Stimulated activated CD4-positive, alpha-beta T cell treated with anti-CD3 and anti-CD28 coated beads, TNF-alpha, amount 100 ng/mL, for 24 hours (primary cell): ENCODE measurements at places on chromosomes 7 and 10.

DNA sequence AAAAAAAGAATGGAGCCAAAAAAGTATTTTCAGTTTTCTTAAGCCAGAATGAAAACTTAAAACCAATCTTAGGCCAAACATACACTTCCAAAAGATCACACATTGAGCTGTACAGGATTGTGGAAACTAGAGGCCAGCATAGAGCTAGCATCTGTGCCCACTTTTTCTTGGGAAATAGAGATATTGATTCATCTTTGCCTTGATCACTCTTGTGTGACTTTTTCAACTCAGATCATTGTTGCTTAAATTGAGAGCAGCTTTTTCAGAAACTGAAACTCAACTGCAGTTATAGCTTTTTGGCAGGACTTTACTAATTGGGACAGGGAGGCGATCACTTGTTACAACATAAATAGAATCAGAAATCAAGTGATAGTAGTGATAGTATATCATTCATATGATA is 132.2 kb downstream of the PRKG1 start:
- DNase-seq: no peak

GRCh38 chr10:126233182-126234148 is 154.8 kb downstream of the ADAM12 start:
- no peak for DNase-seq

DNA sequence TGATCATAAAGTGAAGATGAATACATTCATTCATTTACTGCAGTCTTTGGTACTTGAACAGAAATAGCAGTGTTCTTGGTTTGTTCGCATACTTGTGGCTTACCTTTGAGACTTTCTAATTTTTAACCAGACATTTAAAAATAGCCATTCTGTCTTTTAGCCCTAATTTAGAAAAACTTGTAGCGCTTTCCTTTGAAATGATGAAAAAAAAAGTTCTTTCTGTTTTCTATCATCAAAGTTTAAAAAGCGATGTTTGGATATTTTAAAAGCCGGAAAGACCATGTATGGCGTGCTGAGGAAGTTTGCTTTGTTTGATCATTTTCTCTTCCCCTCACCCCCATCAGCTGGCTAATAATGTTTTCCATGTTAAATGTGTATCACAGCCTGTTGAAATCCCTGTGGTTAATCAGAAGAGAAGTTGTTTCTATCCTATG is 116.3 kb downstream of the CUX1 start:
- no peak for DNase-seq

- no peak for DNase-seq
These were observed 2.4 kb downstream of the ADCK2 start for GRCh38 chr7:140674899-140675701.

DNA sequence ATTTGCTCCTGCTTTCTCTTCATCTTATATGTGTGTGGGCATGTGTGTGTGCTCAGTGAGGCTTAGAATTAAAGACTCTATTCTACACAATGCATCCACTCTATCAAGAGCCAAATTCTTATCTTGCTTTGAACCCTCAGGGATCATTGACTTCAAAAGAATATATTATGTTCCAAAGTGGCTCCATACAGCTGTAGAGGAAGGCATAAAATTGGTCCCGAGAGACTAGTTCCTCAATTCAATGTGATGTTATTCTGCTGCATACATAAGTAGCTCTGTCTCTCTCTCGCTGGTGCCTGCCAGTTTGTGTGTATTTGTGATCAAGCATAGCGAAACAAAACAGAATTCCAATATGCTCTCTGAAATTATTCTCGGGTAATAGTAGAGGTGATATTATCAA is 997.9 kb upstream of the POT1 start:
- DNase-seq: no peak

- DNase-seq: no peak
These were observed 10.6 kb upstream of the SAMD8 start for GRCh38 chr10:75100764-75101291.

DNA sequence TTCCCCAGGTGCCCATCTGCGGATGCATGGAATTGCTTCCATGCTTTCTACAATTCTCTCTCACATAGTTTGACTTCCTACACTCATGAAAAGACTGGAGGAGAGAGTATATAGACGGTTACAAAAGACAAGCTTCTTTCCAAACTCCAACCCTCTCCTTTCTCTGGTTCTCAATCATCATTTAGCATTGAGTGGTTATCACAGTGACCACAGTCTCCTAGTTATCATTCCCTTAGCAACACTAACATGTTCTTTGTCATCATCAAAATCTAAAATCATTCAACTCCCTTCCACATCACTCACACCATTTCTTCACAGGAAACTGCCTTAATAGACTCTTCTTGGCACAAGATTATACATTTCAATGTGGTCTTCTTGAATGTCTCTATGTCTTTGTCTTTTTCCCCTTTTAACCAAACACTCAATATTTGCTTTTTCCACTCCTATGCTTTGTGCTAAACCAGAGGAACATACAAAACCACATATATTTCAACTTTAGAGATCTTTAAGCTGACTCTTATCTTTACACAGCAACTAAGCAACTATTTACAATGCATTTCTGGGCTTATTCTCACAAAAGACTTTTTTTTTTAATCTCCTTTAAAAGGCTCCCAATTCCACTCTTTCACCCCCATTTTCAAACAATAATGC is 126.3 kb downstream of the CNOT4 start:
- no peak for DNase-seq

GRCh38 chr10:119221201-119221600 is 13.8 kb downstream of the GRK5 start:
- DNase-seq: no peak

GRCh38 chr7:157009778-157010587 is 480 bp downstream of the MNX1 start:
- DNase-seq: no peak

GRCh38 chr7:50229964-50230363 is 74.6 kb upstream of the IKZF1 start:
- no peak for DNase-seq

DNA sequence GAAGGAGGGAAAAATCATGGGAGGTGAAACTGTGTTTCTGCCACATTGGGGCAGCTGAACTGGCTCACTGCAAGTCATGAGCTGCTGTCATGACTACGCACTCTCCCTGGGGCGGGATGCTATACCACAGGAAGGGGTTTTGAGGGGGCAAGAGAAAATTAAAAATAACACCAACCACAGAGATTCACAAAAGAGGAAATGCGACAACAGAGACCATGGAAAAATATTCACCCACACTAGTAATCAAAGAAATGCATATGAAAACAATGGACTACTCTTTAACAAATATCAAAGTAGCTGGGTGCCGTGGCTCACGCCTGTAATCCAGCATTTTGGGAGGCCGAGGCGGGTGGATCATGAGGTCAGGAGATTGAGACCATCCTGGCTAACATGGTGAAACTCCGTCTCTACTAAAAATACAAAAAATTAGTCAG is 65.2 kb upstream of the TM9SF3 start:
- no peak for DNase-seq

- DNase-seq: no peak
These were observed 15.7 kb downstream of the SLIT1 start for GRCh38 chr10:97169911-97170693.

- DNase-seq: no peak
These were observed 12.3 kb upstream of the ENO4 start for GRCh38 chr10:116836902-116837523.

- DNase-seq: no peak
These were observed 216.9 kb downstream of the SORCS1 start for GRCh38 chr10:106947643-106948042.

DNA sequence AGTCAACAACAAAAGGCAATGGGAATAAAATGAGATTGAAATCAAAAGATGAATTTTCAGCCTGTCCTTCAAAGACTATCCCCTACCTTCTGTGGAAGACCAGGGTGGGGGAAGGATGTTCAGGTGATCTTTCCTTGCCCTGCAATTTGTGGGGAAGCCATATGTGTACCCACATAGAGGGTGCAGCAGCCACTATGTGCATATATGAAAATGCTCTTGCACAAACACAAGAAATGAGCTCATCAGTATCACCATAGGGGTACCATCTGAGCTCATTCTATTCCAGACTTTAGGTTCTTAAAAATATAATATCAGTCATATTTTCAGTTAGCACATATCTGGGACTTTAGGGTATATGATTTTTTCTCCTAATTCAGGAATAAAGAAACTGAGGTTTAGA is 17.7 kb downstream of the GIMAP5 start:
- no peak for DNase-seq

DNA sequence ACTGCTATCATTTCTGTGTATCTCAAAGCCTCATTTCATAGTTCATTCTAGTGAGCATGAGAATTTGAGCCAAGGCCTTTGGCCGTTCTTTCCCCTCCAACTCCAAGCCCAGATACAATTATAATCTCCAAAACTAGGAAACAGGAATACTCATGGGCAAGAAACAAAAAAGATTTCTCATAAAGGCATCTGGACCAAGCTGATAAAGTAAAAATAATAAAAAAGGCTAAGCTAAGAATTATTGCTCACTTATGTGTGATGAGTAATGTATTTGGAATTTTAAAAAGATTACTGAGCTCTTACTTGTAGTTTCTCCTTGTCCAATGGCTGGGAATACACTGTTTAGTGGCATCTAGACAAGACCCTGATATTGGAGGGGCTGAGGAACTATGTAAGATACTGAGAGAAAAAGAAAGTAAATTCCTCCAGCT is 196.4 kb upstream of the POM121L12 start:
- no peak for DNase-seq

DNA sequence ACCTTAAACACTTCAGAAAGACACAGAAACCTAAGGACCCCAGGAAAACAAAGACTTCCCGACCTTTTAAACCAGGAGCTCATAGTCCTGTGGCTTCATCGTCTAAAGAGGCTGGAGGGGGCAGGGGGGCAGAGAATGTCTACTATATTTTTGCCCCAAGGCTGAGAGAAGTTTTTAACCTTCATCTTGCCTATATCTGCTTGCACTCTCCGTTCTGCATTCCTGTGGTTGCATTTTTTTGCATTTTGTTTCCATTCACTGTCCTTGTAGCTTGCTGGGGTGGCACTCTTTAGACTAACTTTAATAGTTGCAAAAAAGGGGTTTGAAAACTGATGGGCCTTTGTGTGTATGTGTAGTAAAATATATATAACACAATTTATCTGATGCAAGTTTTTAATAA is 23.7 kb downstream of the PRKAR2B start:
- no peak for DNase-seq
